ENCODE measurements at places on chromosomes 6 and 20. TPM values are rescaled to one million over a fixed set of nuclear protein-coding genes. Genes with fewer than 3 reads are reported as not detected.

Gene SCUBE3
- polyA plus RNA-seq, result 1.5 TPM

Gene HTR1E
- not detected for polyA plus RNA-seq

Gene SHLD1
- 7.0 TPM for polyA plus RNA-seq

Gene CST1
- not detected for polyA plus RNA-seq

Gene RCAN2
- polyA plus RNA-seq, result 6.3 TPM

Gene TRIM10
- polyA plus RNA-seq, result not detected

Gene MAP3K7
- polyA plus RNA-seq, result 37.1 TPM

Gene RSPO3
- 14.2 TPM for polyA plus RNA-seq

Gene LKAAEAR1
- not detected for polyA plus RNA-seq

Gene CLVS2
- 0.32 TPM for polyA plus RNA-seq

Gene PNPLA1
- polyA plus RNA-seq, result not detected

Gene DOK5
- 31.8 TPM for polyA plus RNA-seq

Gene HS3ST5
- 0.73 TPM for polyA plus RNA-seq

Gene ARHGAP40
- polyA plus RNA-seq, result not detected

Gene GMDS
- 8.6 TPM for polyA plus RNA-seq

Gene RAET1L
- not detected for polyA plus RNA-seq
